ENCODE measurements at places on chromosomes 13 and 19.
A peak's percentile ranks its signal among the peaks of the same experiment; 100 is the strongest.

GRCh38 chr13:60922576-60923231 is 492.9 kb downstream of the PCDH20 start:
- no peak for DNase-seq

- DNase-seq: peak; percentile 76
Observed at GRCh38 chr19:566403-566802, 6.0 kb upstream of the BSG start.

GRCh38 chr19:47044946-47045866 is 3.2 kb downstream of the TMEM160 start:
- DNase-seq: no peak

DNA sequence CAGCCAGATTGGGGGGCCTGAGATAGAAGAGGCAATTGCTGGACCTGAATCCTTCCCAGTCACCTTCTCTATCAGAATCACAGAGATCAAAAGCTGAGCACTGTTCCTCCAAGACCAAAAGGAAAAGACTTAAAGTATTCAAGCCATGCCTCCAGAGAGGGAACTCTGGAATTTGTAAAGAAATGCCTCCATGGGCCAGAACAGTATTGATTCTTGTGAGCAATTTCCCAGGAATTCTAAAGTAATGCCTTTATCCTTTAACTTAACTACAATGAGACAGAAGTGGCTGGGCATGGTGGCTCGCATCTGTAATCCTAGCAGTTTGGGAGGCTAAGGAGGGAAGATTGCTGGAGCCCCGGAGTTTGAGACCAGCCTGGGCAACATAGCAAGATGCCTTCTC is 148.8 kb downstream of the FLT1 start:
- peak; percentile 73 for DNase-seq

DNA sequence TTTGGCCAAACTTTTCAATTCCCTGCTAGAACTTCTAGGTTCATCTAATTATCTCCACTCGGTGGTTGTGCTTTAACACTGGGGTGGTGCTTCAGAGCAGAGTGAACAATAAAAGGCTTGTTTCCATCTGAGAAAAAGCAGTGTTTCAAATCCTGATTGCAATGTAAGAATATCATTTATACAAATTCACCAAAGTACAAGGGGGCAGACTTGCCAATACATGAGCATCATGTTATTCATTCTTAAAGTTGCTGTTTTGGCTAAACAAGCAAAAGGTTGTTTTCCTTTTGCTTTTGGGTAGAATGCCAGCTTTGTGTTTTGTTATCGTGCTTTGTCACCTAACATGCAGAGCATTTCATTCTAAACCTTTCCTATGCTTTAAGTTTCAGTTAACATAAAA is 78.5 kb upstream of the UBAC2 start:
- no peak for DNase-seq

- DNase-seq: no peak
Observed at GRCh38 chr19:58582985-58583384, 9.8 kb upstream of the MZF1 start.

DNA sequence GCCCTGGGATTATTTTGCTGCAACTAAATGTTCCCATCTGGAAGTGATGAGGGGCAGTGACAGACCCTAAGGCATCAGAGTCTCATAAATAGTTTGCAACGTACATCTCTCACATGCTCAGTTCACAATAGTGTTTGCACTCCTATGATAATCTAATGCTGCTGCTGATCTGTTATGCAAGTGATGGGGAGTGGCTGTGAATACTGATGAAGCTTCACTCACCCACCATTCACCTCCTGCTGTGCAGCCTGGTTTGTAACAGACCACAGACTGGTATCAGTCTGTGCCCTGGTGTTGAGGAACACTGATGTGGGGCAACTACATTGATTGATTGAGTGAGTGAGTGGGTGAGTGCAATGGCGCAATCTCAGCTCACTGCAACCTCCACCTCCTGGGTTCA is 54.9 kb downstream of the ZNF726 start:
- DNase-seq: no peak

GRCh38 chr13:102443249-102443648 is 41.4 kb upstream of the FGF14 start:
- no peak for DNase-seq

- no peak for DNase-seq
Observed at GRCh38 chr13:40993987-40994386, 25.1 kb downstream of the ELF1 start.

- DNase-seq: no peak
Observed at GRCh38 chr13:106794117-106794516, 226.2 kb upstream of the ARGLU1 start.

DNA sequence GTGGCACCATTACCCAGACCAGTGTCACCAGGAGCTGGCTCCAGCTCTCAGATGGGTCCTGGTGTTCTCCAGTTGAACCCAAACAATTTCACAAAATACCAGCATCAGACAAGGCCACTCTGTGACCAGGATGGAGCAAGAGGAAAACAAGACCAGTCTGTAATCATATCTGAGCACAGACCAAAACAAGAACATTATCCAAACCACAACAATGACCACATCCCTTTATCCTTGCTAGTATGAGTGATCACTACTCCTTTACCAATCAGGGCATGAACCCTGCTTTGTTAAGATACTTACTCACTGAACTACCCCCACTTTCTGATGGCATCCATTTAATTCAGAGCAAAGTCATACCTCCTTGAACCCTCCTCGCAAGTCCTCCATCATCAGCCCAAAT is 145.9 kb downstream of the NUFIP1 start:
- peak; percentile 40 for DNase-seq

DNA sequence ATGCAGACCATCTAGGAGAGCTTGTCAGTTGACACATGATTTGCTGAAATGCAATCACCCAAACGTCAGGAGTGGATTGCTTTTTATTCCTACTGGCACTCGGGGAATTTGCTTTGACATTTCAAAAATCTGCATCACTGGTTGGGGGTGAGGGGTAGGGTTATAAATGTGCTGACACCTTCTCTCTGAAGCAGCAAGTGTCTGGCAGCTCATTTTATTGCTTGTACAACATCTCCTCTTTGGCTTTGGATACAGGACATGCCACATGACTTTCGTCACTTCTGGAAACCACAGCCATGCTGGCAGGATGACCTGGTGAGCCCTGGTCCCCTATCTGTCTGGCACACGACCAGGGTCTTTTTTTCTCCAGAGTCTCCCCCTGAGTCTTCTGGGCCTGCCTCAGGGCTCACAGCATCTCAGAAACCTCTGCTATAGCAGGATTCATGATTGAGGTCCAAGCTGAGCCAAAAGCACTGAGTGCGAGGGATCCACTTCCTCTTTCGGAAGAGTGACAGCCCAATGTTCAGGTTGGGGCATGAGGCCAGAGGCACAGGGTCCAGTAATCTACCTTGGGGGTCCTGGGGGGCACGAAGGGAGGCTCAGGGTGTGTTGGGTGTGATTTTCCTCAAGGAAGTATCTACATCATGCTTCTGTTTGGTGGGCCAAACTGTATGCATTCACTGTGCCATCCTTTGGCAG is 60.1 kb downstream of the HSPH1 start:
- peak; percentile 68 for DNase-seq

DNA sequence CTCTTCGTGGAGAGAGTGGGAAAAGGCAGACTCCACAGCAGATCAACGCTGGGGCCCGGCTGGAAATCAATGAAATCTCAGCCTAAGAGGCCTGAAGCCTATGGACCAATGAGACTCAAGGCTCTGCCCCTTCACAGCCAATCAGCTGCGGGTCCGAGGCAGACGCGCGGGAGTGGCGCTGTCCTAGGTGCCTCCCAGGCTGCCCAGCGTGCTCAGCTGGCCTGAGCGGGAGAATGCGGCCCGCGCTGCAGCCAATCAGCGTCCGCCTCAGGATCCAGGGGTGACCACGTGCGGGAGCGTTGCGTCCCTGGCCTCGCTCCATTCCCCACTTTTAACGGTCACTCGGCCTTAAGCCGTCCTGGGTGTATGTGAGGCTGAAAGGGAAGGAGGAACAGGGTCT is at the start of gene ZBTB32:
TSS of gene ZBTB32 (plus strand) at position 341 of the 400 bp plus-strand sequence. CDS start 10,069 bp downstream, outside the sequence.
- peak; percentile 56 for DNase-seq

GRCh38 chr13:102715447-102715846 is 20.6 kb upstream of the METTL21C start:
- DNase-seq: no peak

DNA sequence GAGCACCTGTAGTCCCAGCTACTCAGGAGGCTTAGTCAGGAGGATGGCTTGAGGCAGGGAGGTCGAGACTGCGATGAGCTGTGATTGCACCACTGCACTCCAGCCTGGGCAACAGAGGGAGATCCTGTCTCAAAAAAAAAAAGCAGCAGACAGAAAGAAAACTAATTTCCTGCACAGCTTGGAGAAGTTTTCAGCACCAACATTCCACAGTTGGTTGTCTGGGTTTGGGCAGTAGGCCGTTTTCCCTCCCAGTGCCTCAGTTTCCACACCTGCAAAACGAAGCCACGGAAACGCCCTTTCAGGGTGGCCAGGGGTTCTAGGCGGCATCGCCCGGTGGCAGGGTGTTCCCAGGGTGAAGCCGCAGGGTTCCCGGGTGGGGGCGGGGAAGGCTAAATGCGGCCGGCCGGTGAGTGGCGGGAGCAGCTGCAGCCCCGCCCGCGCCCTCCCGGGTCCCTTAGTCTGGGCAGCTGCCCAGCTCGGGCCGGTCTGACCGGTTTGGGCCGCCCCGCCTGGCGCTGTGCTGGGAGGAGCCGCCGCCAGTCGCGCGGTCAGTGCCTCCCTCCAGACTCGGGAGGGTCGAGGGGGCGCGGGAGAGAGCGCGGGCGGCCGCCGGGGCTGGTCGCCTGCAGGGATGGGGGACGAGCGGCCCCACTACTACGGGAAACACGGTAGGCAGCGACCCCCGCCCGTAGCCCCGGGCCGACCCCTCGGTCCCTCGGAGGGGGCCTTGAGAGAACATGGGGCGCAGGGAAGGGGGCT is at the start of gene SLC44A2:
TSS of gene SLC44A2 (plus strand) at position 551 of the 759 bp plus-strand sequence. CDS start at position 632, 81 bp downstream.
- peak; percentile 41 for DNase-seq

DNA sequence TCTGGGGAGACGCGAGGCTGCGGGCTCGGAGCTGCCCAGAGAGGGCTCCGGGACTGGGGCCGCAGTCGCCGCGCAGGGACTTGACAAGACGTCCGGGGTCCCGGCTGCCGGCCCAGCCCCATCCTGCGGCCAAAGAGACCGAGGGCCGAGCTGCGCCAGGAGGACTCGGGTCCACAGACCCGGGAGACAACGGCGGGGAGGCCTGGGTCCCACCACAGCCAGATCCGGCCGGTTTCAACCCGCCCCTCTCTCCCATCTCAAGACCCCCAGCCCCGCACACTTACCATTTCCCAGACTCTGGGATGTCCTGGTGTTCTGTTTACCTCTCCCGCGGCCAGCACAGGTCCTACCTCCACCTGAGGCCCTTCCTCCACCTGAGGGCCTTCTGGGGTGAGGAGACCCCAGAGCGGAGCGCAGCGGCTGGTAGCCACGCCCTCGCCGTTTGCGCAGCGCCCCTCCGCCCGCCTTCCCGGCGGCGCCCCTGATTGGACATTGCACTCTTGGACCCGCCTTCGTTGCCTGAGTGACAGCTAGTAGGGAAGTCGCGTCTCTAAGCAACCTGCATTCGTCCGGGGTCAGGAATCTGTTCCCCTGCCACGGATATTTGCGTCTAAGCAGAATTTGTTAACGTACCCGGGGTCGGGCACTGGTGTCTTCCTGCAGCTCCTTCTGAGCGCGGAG is at the start of gene ZNF709:
TSS of gene ZNF709 (minus strand) at position 446 of the 681 bp plus-strand sequence. CDS start at position 287, 159 bp downstream.
- DNase-seq: peak; percentile 84

GRCh38 chr13:43170506-43170905 is 147.1 kb downstream of the DNAJC15 start:
- DNase-seq: no peak

DNA sequence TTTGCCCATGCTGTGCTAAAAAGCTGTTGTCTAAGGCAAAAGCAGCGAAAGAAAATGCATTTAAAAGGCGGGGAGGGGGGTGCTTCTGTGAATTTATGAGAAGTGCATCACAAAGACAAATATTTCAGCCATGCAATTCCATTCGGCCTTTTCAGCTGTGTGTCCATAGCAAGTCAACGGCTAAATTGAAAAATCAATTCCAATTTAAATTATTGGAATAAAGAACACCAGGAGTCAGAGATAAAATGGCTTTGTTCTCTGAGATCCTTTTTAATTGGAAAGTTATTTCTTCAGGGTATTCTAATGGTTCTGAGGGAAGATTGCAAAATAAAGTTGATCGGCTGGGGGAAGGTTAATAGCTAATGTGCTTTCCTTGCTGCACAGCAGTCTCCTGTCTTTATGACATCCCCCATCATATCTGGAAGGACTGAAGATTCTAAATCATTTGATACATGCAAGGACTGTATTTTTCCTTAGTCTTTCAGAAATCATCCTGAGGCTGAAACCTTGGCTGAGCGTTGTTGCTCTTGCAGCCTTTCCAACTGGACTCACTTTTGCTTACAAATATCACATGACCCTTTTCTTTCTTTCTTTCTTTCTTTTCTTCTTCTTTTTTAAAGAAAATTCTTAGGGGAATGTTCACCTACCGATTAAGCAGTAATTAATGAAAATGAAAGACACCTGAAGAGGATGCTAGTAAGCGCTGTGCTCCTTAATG is 647.1 kb downstream of the DACH1 start:
- no peak for DNase-seq

GRCh38 chr19:29806098-29806866 is 5.5 kb upstream of the CCNE1 start:
- peak; percentile 10 for DNase-seq

- no peak for DNase-seq
Observed at GRCh38 chr13:105445796-105446195, 1089.7 kb downstream of the EFNB2 start.

DNA sequence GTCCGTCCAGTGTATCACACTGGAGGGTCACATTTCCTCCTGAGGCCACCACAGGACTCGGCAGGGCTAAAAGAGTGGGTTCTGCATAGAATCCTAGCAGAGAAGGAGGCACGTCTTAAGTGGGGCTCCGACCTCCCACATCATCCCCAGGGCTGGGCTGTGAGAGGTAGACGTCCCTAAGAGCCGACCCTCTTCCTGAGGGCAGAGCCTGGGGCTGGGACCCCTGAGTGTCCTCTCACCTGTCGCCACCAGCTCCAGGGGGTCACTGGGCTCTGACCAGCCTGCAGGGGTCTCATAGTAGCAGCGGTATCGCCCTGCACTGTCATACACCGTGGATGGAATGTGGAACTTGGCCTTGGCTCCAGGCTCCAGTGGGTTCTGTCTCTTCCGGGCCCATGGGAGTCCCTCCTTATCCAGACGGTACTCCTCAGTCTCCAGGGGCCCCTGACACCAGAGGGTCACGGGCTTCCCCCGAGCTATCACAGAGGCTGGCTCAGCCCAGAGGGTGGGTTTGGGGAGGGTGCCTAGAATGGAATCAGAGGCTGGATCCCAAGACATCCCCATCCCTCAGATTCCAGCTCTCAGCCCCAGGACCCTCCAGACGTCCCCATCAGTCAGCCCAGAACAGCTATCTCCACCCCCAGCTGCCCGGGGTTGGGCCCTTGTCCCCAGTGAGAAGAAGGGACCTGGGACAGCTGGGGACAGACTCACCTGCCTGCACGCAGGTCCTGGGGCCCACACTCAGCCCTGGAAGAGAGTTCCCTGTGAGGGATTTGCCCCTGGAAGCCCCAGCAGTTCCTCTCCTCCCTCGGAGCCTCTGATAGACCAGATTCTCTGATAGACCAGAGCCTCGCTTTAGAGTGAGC is 590 bp downstream of the LILRB5 start:
- DNase-seq: no peak

DNA sequence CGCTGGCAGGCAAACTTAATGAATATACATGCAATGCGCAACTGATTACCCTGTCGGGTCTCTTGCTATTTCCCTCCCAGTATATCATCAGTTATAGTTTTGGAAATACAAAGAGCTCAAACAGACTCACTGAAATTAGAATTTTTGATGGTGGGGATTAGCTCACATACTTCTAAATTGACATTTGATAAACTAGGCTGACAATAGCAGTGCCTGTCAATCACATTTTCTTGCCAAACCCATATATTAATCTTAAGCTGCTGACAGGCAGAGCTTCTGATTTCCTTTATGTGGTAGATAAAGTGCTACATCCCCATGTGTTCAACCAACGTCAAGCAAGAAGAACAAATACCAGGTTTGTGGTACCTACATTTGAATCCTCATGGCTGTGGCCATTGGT is 241.6 kb downstream of the DNAJC15 start:
- DNase-seq: no peak
